ENCODE measurements at places on chromosomes 7 and 10.
A peak's percentile ranks its signal among the peaks of the same experiment; 100 is the strongest.

DNA sequence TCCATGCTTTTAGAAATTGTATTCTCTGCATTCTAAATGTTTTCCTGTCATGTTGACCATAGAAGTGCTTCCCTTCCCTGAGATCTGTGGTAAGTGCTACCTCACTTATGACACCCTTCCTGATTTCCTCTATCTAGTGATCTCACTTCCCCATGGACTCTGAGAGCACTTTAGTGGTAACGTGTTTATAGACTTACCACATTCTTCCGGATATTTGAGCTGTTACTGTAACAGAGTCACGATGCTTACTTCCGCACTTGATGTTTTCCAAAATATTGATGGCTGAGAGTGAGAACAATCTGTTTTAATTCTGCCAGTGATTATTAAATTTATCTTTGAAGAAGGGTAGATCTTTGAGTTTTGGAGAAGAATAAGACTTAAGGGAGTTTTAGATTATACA is 60.1 kb upstream of the NAMPT start:
- DNase-seq = no peak

GRCh38 chr7:152340161-152340560 is 95.6 kb downstream of the KMT2C start:
- no peak for DNase-seq

DNA sequence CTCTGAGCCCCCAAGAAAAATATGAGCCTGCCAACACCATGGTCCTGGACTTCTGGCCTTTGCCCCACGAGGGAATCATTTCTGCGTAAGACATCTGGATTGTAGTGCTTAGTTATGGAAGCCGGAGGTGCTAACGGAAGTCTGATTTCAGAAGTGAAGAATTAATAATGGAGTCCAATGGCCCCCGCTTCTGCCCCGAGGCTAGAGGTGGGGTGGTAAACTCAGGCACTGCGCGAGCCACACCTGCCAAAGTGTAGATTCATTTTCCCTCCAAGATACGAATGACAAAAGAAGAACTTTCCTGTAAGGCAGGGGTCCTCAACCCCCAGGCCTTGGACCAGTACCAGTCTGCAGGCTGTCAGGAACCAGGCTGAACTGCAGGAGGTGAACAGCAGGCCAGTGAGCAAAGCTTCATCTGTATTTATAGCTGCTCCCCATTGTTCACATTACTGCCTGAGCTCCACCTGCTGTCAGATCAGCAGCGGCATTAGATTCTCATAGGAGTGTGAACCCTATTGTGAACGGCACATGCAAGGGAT is 22.3 kb downstream of the CNPY1 start:
- no peak for DNase-seq

GRCh38 chr7:128365432-128365831 is 3.9 kb upstream of the PRRT4 start:
- no peak for DNase-seq

DNA sequence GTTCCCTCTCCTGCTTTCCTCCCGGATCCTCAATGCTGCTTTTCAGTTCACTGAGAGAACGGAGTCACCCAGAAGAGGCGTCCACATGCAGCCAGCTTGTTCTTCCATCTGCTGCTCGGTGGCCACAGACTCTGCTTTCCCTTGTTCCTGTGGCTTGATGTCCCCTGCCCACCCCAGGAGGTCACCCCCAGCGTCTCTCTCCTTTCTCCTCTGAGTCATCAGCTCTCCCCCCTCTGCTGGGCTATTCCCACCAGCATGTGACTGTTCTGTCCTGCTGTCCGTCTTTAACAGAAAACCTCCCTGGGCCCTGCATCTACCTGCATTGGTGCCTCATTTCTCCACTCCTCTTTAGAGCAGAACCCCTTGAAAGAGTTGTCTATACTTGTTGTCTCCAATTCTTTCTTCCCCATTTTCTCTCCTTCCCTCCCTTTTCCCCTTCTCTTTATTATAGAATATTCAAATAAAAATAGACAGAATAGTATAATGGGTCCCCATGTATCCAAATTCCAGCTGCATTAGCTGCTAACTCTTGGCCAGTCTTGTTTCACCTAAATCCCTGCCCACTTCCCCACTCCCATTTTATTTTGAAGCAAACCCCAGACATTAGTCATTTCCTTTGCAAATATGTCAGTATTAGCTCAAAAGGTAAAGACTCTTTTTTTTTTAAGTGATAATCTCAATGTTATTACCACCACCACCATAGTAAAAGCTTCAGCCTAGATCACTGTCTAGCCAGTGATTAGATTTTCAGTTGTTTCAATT is 4.1 kb downstream of the ZNF282 start:
- no peak for DNase-seq

DNA sequence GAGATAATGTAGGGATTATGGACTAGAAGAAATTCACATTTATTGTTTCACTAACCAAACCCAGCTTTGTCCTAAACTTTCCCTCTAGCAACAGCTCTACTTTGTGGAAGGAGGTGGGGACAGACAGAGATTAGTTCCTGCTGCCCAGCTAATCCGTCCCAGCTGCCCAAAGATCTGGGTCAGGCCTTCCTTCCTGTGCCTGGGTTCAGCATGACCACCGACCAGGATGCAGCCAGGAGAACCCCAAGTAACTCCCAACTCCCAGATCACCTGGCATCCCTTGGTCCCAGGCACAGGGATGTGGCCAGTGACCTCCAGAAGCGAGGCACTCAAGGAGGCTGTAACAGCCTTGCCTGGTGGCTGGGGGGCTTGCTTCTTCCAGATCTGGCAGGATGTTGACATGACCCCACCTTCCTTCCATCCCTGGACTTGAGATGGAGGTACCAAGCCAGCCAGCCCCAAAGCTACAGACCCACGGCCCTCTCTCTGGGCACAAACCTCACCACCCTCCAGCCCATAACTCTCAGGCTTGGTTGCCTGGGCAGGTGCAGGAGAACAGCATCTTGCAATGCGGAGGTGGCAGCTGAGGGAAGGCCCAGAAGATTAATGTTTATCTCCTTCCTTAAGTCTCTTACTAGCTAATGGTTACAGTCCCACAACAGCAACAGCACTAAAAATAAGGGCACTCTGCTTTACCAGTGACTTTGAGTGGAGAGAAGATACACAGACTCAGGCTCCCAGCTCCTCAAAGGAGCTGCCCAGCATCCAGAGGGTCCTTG is 11.1 kb downstream of the CAMK2G start:
- no peak for DNase-seq

DNA sequence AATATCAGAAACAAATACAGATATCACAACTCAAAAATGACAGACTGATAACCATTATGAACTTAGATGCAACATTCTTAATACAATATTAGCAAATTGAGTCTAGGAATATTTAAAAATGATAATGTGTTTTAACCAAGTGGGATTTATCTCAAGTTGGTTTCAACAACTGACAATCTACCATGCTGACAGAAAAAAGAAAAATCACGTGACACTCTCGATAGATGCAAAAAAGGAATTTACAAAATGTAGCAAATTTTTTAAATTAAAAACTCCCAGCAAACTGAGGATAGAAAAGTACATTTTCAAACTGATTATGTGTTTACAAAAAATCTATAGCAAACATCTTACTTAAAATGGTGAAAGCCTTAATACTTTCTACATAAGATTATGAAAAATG is 177.4 kb downstream of the MALRD1 start:
- DNase-seq = no peak

GRCh38 chr10:21406595-21407193 is 118.8 kb downstream of the SKIDA1 start:
- DNase-seq = no peak

- DNase-seq = no peak
Observed at GRCh38 chr10:47287365-47287802, 12.6 kb upstream of the GDF10 start.

- no peak for DNase-seq
Observed at GRCh38 chr7:27303026-27303425, 60.4 kb downstream of the EVX1 start.

- no peak for DNase-seq
Observed at GRCh38 chr10:97059872-97060205, 125.9 kb downstream of the SLIT1 start.

GRCh38 chr7:122965306-122965705 is 30.2 kb downstream of the TAS2R16 start:
- no peak for DNase-seq

DNA sequence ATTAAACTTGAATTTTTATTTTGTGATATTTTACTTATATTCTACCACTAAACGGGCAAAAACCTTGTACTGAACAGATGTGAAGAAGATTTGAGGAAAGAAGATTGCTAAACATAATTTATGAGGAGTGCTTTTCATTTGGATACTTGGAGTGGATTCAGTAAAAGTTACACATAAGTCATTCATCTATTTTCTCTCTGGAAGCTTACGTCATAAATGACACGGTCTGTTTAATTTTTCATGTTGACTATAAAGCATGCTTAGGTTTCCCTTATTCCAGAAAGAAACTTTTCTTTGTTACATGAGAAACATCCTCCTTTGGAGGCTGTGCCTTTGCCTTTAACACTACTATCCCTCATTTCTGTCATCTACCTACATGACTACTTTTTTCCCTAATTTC is 53.9 kb downstream of the TFEC start:
- no peak for DNase-seq

GRCh38 chr10:113300617-113301016 is 252.2 kb upstream of the HABP2 start:
- DNase-seq = no peak

- DNase-seq = peak; percentile 86
Observed at GRCh38 chr7:34991938-34992840, 45.1 kb downstream of the DPY19L1 start.

GRCh38 chr10:130748409-130749057 is 563.0 kb downstream of the TCERG1L start:
- DNase-seq = no peak

- no peak for DNase-seq
Observed at GRCh38 chr10:131022981-131023380, 288.5 kb downstream of the TCERG1L start.
